ENCODE measurements at places on chromosomes 5 and 9.

DNA sequence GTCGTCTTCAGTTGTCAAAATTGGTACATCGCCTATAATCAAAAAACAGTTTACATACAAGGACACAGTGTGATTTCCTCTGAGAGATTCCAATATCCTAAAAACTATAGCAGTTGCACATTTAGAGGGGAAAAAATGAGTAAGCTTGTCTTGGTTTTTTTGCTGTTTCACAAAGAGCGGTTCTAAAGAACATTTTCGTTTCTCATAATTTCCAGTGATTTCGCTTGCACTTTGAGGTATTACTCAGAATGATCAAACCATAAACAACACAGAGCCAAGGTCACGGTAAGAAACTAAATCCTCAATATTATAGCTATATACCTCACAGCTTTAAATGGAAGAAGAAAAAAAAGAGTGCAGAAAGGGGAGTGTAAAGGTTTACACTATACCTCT is 861 bp downstream of the MTX3 start:
- H3K4me3 ChIP-seq, result no peak overlapping the region
- H3K36me3 ChIP-seq, result peaks cover 2% of the 10 kb centered on the region
- no peaks in the 10 kb centered on the region for H3K4me1 ChIP-seq
- no peaks in the 10 kb centered on the region for H3K27me3 ChIP-seq
- DNase-seq, result no peak
- no peak overlapping the region for H3K27ac ChIP-seq

DNA sequence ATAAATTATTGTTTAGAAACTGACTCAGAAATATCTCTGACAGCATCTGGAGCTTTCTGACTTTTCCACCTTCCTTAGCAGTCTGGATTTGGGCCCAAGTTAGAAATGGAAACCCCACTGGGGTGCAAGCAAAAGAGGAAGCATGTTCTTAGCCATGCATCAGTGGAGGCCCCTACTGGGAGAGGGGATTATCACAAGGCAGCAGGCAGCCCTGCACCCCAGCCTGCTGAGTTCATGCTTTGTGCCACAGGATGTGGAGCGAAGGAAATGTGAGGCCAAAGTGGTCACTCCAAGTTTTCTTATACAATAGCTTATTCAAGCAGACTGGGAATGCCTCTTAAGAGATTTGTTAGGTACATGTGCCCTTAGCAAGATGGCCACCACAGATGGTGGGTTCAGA is 146.5 kb upstream of the TLX3 start:
- no peak for DNase-seq
- H3K4me3 ChIP-seq, result no peak overlapping the region
- H3K27me3 ChIP-seq, result no peaks in the 10 kb centered on the region
- no peaks in the 10 kb centered on the region for H3K36me3 ChIP-seq
- H3K4me1 ChIP-seq, result no peaks in the 10 kb centered on the region

GRCh38 chr5:44489759-44490158 is 100.5 kb upstream of the FGF10 start:
- H3K36me3 ChIP-seq, result no peaks in the 10 kb centered on the region
- no peaks in the 10 kb centered on the region for H3K4me1 ChIP-seq
- no peak for DNase-seq

- H3K27ac ChIP-seq, result no peak overlapping the region
- no peak for DNase-seq
- H3K4me3 ChIP-seq, result no peak overlapping the region
- H3K36me3 ChIP-seq, result no peaks in the 10 kb centered on the region
- H3K27me3 ChIP-seq, result no peaks in the 10 kb centered on the region
- no peaks in the 10 kb centered on the region for H3K4me1 ChIP-seq
These were observed 67.2 kb upstream of the TLE1 start for GRCh38 chr9:81756561-81756960.

DNA sequence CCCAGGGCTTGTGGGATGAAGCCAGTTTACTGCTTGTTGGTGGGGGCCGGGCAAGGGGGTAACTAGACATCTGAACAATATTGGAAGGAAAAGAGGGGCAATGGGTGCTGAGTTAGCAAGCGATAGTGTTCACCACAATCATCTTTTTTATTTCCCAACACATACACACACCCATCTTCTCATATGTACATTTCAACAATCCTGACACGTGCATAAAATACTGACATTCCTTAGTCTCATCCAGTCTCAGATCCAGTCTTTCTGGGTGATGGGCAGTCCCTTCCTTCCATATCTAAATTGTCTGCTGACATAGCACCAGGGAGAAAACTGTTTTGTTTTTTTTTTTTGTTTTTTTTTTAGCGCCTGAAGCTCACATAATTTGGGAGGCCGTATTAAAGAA is 333.6 kb upstream of the TRPC7 start:
- H3K4me1 ChIP-seq, result no peaks in the 10 kb centered on the region
- H3K27me3 ChIP-seq, result no peaks in the 10 kb centered on the region
- DNase-seq, result no peak
- H3K4me3 ChIP-seq, result no peak overlapping the region
- no peak overlapping the region for H3K27ac ChIP-seq
- no peaks in the 10 kb centered on the region for H3K36me3 ChIP-seq

- no peaks in the 10 kb centered on the region for H3K36me3 ChIP-seq
- no peak overlapping the region for H3K4me3 ChIP-seq
- no peak overlapping the region for H3K27ac ChIP-seq
- H3K27me3 ChIP-seq, result no peaks in the 10 kb centered on the region
These were observed 1380.1 kb upstream of the NUDT12 start for GRCh38 chr5:104942735-104943134.

- H3K4me1 ChIP-seq, result no peaks in the 10 kb centered on the region
- no peak overlapping the region for H3K27ac ChIP-seq
- H3K36me3 ChIP-seq, result no peaks in the 10 kb centered on the region
- no peak overlapping the region for H3K4me3 ChIP-seq
These were observed 63.1 kb downstream of the GTF3C4 start for GRCh38 chr9:132733260-132733815.

DNA sequence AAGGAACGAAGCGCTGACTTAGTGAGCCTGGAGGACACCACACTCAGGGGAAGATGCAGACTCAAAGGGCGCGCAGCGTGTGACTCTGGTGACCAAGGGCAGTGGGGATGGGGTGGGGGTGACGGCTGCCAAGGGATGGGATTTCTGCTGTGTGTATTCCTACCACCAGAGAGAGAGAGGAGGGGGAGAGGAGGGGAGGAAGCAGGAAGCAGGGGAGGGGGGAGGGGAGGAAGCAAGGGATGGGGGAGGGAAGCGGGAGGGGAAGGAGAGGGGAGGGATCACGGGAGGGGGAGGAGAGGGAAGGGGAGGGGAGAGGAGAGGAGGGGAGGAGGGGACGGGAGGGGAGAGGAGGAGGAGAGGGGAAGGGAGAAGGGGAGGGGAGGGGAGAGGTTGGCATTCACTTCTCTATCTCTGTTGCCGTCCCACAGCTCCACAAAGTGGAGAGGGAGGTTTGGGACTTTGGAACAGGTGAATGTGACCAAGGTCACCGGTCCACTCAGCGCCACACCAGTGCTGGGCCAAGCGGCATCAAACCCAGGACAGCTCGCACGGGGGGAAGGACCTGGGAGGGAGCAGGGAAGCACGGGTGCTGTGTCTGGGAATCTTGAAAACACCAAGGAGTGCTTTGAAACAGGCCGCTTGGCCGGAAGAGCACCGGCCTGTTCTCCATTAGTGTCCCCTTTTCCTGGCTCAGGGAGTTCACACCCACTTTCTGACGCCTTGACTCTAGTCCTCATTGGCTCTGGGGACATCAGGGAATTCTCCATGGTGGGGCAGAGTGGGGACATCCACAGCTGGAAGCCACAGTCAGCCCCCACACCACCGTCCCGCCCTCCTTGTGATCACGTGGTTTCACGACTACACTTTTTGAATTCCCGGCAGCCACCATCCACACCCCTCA is 77.4 kb downstream of the VAV2 start:
- H3K36me3 ChIP-seq, result no peaks in the 10 kb centered on the region
- H3K4me3 ChIP-seq, result no peak overlapping the region
- H3K27ac ChIP-seq, result no peak overlapping the region
- DNase-seq, result no peak
- H3K27me3 ChIP-seq, result no peaks in the 10 kb centered on the region

DNA sequence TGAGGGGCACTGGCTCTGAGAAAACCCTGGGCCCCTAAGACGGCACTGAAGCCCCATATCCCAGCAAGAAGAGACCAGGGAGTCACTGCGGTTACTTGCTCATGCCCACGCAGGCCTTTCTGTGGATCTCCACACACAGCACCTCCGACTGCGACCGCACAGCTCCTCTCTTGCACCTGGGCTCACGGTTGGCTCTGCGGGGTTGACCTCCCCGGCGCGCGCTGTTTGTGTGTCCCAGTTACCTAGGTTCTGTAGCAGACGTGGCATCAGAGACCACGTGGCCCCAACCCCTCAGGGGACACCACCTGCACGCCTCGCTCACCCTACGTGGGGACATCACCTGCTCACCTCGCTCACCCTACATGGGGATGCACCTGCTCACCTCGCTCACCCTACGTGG is 12.7 kb downstream of the LPCAT1 start:
- H3K27me3 ChIP-seq, result no peaks in the 10 kb centered on the region
- H3K36me3 ChIP-seq, result no peaks in the 10 kb centered on the region
- H3K4me3 ChIP-seq, result no peak overlapping the region
- no peaks in the 10 kb centered on the region for H3K4me1 ChIP-seq
- peak; percentile 39 for DNase-seq
- H3K27ac ChIP-seq, result no peak overlapping the region

DNA sequence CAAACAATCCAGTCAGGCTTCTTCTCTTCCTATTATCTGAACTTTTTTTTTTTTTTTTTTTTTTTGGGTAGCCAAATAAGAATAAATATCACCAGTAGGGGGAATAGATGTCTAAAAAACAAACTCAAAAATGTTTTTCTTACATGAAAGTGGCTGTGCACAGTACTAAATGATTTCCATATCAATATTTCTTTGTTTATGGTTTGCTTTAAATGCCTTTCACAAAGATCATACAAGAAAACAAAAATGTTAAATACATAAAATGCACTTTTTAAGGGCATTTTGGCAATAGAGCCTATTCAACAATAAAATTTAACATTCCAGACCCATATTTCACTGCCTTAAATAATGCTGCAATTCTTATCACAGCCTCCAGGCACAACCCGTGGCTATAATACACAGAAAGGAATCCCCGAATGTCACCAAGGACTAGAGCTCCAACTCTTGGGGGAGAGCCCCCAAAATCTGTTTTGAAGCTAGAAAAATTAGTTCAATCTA is 91.1 kb upstream of the TBCA start:
- DNase-seq, result no peak
- H3K36me3 ChIP-seq, result no peaks in the 10 kb centered on the region
- H3K27me3 ChIP-seq, result no peaks in the 10 kb centered on the region
- H3K4me1 ChIP-seq, result no peaks in the 10 kb centered on the region
- H3K4me3 ChIP-seq, result no peak overlapping the region
- no peak overlapping the region for H3K27ac ChIP-seq

GRCh38 chr5:180849827-180850226 is 11.2 kb downstream of the ZFP62 start:
- no peak overlapping the region for H3K27ac ChIP-seq
- no peak overlapping the region for H3K4me3 ChIP-seq
- H3K36me3 ChIP-seq, result peaks cover 17% of the 10 kb centered on the region
- no peak for DNase-seq

DNA sequence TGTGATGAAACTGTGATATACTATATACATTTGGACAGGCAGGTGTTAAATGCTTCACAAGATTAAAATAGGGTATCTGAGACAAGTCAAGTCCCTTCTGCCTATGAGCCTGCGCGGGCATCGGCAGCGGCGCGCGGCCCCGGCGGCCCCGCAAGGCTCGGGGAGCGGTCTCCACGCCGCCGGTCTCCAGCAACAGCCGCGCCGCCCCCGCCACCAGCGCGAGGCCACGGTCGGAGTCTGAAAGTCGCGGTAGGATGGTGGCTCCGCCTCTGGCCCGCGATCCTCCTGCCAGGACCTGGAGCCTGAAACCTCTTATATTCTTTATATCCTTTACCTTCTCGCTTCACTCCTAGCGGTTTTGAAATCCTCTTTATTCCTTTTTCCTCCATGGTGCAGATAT is 99.4 kb downstream of the INSL6 start:
- no peaks in the 10 kb centered on the region for H3K27me3 ChIP-seq
- no peaks in the 10 kb centered on the region for H3K4me1 ChIP-seq
- H3K4me3 ChIP-seq, result no peak overlapping the region
- H3K36me3 ChIP-seq, result no peaks in the 10 kb centered on the region
- no peak overlapping the region for H3K27ac ChIP-seq
- no peak for DNase-seq

GRCh38 chr5:45262061-45262590 is 434.1 kb downstream of the HCN1 start:
- no peaks in the 10 kb centered on the region for H3K36me3 ChIP-seq
- H3K4me1 ChIP-seq, result no peaks in the 10 kb centered on the region

DNA sequence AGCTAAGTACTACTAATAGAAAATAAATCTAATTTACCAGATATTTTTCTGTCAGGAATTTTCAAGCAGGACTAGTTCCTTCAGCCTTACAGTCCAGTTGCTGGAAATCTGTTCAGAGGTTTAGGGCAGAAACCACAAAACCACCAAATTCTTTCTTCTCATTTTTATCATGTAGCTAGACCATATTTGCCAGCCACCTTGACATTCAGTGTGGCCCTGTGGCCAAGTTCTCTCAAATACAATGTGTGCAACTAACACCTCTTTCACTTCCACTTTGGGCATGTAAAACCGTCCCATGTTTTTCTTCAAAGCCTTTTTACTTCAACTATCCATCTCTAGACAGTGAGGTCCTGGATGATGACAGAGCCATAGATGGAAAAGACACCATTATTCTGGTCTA is 1133.2 kb upstream of the CDH18 start:
- H3K4me1 ChIP-seq, result no peaks in the 10 kb centered on the region
- no peak for DNase-seq
- H3K27me3 ChIP-seq, result no peaks in the 10 kb centered on the region
- H3K27ac ChIP-seq, result no peak overlapping the region
- no peak overlapping the region for H3K4me3 ChIP-seq

DNA sequence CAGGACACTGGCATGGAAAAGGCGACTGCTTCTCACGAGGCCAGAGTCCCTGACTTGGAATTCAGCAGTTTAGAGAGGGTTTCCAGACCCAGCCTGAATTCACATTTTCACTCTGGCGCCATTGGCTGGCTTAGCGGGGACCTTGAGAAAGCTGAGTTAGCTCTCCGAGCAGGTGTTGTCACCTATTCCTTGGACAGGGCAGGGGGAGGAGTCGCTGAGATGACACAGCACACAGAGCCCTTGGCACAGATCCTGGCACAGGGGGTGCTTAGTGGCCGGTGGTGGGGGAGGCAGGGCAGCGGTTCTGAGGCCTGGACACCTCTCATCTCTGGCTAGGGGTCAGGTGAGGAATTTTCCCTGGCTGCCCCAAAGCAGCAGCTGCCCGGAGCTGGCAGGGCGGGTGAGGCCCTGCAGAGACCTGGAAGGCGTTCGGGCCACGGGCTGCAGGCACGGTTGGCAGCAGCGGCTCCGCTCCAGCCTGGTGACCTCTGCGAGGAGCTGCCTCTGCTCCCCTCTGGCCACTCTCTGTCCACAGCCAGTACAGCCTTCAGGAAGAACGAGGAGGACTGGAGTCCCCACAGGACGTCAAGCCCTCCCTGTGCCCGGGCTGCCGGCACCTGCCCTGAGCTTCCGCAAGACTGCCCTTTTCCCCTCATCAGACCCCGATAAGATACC is 72.4 kb upstream of the RAPGEF1 start:
- no peaks in the 10 kb centered on the region for H3K4me1 ChIP-seq
- peak; percentile 43 for DNase-seq
- no peak overlapping the region for H3K27ac ChIP-seq
- no peaks in the 10 kb centered on the region for H3K27me3 ChIP-seq

Data from aorta (tissue), 5 donors.